ENCODE measurements at places on chromosomes 13 and 19.

- DNase-seq = peak; percentile 51
Measured at GRCh38 chr19:7861619-7862412, 12.4 kb downstream of the PRR36 start.

DNA sequence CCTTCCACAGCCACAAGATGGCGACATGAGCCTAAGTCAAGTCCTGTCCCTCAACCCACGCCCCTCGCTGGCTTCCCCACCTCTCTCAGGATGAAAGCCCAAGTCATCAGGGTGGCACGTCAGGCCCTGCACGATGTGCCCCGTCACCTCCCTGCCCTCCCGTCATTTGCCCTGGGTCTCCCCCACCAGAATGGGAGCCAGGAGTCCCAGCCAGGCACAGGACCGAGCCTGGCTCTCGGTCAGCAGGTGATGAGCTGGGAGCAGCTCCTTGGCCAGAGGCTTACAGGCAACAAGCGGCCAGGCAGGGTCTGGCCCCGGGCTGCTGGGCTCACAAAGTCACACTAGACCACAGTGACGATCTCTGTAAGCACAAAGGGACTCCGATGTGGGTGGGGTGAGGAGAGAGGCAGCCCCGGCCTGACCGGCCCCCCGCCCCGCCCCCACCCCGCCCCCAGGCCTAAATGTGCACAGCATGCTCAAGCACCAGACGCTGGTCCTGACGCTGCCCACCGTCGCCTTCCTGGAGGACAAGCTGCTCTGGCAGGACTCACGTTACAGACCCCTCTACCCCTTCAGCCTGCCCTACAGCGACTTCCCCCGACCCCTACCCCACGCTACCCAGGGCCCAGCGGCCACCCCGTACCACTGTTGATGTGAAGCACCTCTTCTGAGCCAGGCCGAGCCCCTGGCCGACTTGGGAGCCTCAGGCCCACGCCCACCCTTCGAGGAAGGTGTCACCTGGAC, 7.3 kb downstream of the MRPL4 start:
- peak; percentile 96 for DNase-seq

- DNase-seq = no peak
Measured at GRCh38 chr13:46343279-46343994, 43.6 kb downstream of the RUBCNL start.

DNA sequence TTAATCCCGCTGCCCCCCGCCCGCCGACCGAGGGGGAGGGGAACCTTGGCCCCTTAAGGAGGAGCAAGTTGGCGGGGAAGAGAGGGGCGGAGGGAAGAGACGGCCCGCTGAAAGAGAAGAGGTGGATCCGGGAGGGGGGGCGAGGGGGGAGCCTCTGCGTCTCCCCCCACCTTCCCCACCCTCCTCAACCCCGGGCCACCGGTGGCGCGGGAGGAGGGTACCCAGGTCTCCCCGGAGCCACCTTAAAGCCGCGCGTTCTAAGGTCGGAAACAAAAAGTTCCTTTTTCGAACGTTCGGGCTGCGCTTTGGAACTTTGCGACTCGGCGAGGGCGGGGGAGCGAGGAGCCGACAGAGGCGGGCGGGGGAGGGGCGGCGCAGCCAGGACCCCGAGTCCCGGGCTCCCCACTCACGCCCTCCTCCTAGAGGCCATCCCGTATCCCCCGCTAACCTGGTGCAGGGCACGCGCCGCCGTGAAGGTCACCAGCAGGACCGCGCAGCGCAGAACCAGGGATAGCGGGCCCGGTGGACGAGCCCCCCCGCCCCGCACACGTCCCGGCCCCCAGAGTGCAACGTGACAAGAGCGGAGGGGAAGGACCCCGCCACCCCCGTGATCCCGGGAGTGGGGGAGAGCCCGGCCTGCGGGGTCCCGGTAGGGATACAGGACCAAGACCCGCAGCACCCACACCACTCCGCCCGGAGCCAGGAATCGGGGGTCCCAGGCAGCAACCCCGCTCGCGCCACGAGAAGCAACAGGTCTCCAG, 659 bp downstream of the ERF start:
- DNase-seq = peak; percentile 87

- DNase-seq = no peak
Measured at GRCh38 chr13:27151798-27152599, 19.6 kb downstream of the USP12 start.

DNA sequence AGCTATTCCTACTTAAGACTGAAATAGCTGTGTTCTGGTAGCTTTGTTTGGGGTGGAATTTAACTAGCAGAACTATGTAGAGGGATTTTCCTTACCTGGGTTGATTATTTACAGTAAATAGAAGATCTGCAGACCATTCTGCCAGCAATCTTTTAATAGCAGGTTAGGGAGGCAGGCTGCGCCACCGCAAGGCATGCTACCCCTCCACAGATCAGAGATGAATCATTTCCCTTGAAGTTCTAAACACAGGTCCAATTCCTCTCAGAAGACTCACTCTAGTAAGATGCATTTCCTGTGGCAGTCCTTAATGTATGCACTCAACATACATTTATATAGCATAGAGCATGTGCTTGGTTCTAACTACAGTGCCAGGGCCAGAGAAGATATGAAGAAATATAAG, 109.0 kb downstream of the TNFRSF19 start:
- DNase-seq = no peak

DNA sequence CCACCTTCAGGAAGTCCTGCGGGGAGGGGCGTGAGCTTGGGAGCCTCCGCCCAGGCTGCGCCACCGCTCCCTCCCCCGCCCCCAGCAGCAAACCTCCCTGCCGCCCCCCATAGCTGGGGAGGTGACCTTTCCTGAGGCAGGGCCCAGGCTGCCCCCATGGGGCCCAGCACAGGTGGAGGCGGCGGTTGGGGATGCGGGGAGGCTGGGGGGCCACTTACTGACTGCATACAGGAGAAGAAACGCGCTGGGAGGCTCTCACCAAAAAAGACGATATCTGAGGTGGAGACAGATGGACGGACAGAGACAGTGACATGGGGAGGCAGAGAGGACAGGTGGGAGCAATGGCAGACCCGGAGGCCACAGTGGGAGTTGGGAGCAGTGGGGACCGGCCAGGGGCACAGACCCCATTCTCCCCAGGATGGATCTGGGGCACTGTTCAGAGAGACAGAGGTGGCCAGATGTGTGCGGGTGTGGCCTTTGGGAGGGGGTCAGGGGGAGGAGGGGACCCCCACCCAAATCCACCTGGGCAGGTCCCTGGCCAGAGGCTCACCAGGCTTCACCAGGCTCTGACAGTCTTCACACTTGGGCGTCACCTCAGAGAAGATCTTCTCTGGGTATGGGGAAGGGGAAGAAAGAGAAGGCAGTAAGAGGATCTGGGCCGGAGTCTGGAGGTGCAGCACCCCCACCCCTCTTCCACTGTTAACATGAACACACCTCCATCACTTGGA, 3.0 kb upstream of the RINL start:
- no peak for DNase-seq

- peak; percentile 57 for DNase-seq
Measured at GRCh38 chr13:80341756-80342370, 937 bp upstream of the SPRY2 start.

DNA sequence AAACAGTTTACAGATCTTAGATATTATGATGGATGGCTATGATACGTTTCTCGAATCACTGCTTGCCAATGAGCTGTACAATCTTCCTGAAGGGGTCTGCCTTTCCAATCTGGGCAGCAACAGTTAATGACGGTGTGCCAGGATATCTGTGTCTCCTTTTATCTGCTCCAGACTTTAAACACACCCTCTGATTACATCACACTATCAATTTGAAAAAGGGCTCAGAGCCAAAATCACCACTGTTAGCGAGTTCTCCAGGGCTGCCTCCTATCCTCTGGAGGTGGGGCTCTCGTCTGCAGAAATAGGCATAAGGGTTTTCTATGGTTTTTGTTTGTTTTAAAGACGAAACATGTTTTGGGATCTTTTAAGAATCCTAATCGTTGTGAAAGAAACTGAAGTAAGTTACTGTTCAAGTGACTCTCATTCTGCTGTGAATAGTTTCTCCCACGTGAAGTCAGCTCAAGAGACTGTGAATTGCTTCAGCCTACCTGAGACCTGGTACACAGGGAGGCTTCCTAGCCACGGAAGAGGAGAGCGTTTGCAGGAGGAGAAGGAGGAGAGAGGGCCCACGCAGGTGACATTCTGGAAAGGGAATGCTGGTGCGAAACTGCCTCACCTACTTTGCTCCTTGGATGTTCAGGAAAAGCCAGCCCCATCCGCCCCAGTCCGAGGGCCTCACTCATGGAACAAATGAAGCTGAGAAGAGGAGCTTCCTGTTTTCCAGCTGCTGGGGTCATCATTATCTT, 15.2 kb upstream of the GJA3 start:
- no peak for DNase-seq

GRCh38 chr13:65762012-65762411, 1468.1 kb downstream of the PCDH9 start:
- DNase-seq = no peak

- DNase-seq = no peak
Measured at GRCh38 chr19:48683349-48683748, 10.5 kb upstream of the NTN5 start.

DNA sequence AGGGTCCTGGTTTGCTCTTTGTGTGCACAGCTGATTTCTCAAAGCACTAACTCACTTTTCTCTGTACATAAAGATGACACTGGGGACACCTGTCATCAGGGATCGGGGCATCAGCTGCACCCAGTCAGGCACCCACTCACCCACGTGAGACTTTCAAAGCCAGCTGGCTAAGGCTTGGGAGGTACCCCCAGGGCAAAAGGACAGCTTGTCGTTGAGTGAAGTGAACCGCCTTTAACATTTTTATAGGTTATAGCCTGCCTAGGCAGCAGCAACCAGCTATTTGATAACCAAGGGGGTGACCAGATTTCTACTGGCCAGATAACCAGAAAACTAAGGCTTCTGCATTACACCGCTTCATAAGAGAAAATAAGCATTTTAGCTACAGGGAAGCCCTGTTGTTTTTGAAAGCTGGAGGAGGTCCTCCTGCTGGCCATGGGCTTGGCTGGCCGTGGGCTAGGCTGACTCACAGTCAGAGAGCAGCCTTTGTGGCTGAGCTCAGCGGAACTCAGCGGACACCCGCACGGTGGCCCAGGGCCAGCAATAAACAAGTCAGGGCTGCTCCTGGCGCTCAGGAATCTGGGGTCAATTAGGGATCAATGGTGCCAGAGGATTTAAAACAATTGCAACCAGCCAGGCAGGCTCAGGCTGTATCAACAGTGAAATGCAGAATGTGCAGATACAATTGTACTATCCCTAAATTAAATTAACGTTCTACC, 57.1 kb downstream of the ALOX5AP start:
- DNase-seq = peak; percentile 75

DNA sequence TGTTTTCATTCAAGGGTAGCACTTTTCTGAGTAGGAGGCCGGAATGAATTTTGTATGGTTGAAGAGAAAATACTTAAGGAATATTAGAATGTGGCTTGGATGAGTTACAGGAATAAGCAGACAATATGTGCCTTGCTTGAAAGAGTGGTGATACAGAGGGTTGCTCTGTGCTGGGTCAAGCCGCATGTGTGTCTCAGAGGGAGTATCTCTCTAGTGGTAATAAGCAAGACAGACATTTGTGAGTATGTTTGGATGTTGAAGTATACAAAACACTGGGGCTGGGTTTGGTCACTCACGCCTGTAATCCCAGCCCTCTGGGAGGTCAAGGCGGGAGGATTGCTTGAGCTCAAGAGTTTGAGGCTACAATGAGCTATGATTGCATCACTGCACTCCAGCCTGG, 103.9 kb downstream of the LMO7 start:
- DNase-seq = no peak

GRCh38 chr13:102091231-102091630, 310.6 kb downstream of the FGF14 start:
- no peak for DNase-seq

GRCh38 chr19:21158523-21159135, 16.8 kb downstream of the ZNF431 start:
- no peak for DNase-seq

GRCh38 chr19:18469069-18469846, 31.3 kb upstream of the ISYNA1 start:
- DNase-seq = peak; percentile 50

GRCh38 chr13:26989261-26989956, 182.2 kb downstream of the USP12 start:
- DNase-seq = no peak

GRCh38 chr19:11374433-11375142, at the start of gene SWSAP1:
Gene SWSAP1, plus strand, starts transcription at chr19:11374666. Its CDS starts 15 bp downstream, at chr19:11374681.
- peak; percentile 99 for DNase-seq

- no peak for DNase-seq
Measured at GRCh38 chr19:57171551-57172081, 4.3 kb upstream of the DUXA start.

DNA sequence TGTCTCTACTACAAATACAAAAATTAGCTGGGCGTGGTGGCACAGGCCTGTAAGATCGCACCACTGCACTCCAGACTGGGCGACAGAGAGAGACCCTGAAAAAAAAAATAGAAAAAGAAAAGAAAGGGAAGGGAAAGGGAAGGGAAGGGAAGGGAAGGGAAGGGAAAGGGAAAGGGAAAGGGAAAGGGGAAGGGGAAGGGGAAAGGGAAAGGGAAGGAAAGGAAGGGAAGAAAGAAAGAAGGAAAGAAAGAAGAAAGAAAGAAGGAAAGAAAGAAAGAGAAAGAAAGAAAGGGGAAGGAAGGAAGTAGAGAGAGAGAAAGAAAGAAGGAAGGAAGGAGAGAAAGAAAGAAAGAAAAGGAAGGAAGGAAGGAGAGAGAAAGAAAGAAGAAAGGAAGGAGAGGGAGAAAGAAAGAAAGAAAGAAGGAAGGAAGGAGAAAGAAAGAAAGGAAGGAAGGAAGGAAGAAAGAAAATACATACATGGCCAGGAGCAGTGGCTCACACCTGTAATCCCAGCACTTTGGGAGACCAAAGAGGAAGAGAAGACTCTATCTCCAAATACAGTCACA, 8.1 kb upstream of the SYDE1 start:
- no peak for DNase-seq

GRCh38 chr13:54536112-54536511, 1507.5 kb downstream of the OLFM4 start:
- DNase-seq = no peak

DNA sequence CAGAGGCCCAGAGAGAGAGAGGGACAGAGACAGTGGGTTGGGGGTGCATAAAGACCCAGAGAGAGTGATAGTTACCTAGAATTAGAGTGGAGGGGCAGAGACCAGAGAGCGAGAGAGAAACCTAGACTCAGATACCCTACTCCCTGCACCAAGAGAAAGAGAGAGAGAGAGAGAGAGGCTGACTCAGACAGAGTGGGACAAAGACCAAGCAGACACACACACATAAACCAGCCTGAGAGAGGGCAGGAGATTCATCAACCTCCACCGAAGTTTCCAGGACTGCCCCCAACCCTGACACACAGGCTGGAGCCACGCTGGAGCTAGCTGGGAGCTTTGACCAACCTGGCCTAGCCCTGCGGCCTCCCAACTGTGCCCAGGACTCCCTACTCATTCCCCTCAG, 12.9 kb downstream of the SYT3 start:
- DNase-seq = no peak

DNA sequence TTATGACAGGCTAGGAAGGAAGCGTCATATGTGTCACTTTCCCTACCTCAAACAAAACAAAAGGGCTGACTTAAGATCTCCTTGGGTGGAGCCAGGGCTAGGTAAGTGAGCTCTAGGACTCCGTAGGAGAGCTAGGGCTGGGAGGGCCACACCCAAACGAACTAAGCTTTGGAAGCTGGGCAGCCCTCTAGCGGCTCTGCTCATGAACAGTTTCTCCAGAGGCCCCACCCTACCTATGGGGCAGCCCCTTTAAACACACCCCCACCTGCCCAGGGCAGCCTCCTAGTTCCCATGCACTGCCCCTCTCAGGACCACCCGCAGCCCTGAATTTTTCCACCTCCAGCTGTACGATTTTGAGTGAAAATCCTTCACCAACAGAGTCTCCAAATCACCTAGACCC, 3.5 kb downstream of the PEG3 start:
- no peak for DNase-seq

- DNase-seq = no peak
Measured at GRCh38 chr13:34591129-34591528, 350.9 kb upstream of the NBEA start.

- no peak for DNase-seq
Measured at GRCh38 chr13:29384466-29384865, 211.0 kb downstream of the SLC7A1 start.

All from Peyer's patch (tissue), 4 donors.